Kidney glomerular epithelial cell (primary cell): ENCODE measurements at places on chromosomes 16 and 17.

DNA sequence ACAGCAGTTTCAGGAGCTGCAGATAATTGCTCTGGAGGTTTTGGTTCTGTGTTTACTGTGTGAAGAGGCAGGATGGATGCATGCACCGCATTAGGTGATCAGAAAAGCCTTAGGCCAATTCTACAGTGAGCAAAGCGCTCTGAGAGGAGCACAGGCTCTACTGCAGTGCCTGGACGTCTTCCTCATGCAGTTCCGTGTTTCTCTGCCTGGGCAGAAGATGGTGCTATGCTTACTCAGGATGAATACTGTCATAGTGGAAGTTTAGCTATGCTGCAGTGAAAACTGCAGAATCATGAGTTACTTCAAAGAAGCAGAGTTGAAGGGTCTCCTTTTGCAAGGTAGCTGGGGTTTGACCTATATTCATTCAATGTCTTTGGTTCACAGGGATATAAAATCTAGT lies 1012.4 kb downstream of the KCNJ18 start:
- no peak for DNase-seq

GRCh38 chr17:80982426-80982974 lies 9.1 kb upstream of the CHMP6 start:
- no peak for DNase-seq

GRCh38 chr17:7221278-7222092 lies 1.7 kb downstream of the ACADVL start:
- no peak for DNase-seq

GRCh38 chr16:13438064-13438463 lies 481.9 kb upstream of the ERCC4 start:
- no peak for DNase-seq
